ENCODE measurements at places on chromosomes 2 and 18.

- DNase-seq = no peak
Observed at GRCh38 chr18:58535340-58536201, 93.3 kb downstream of the ALPK2 start.

DNA sequence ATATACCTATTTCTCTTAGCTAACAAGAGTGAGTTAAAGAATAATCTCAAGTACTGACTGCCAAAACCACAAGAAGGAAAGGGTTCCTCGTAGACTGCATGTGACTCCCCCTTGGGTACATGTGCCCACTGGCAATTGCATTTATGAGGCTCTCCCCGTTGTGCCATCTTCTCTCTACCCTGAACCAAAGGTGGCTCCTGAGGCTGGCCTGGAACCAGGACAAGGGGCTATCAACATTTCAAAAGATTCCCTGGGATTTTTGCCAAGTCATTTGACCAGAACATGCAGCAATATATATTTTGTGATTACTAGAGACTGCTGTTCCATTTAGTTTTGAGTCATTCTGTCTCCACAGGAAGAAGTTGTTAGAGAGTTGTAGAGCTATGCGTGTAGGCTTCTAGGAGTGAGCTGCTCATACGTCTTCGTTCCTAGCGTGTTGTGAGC lies 45.8 kb downstream of the LAMA3 start:
- DNase-seq = no peak

DNA sequence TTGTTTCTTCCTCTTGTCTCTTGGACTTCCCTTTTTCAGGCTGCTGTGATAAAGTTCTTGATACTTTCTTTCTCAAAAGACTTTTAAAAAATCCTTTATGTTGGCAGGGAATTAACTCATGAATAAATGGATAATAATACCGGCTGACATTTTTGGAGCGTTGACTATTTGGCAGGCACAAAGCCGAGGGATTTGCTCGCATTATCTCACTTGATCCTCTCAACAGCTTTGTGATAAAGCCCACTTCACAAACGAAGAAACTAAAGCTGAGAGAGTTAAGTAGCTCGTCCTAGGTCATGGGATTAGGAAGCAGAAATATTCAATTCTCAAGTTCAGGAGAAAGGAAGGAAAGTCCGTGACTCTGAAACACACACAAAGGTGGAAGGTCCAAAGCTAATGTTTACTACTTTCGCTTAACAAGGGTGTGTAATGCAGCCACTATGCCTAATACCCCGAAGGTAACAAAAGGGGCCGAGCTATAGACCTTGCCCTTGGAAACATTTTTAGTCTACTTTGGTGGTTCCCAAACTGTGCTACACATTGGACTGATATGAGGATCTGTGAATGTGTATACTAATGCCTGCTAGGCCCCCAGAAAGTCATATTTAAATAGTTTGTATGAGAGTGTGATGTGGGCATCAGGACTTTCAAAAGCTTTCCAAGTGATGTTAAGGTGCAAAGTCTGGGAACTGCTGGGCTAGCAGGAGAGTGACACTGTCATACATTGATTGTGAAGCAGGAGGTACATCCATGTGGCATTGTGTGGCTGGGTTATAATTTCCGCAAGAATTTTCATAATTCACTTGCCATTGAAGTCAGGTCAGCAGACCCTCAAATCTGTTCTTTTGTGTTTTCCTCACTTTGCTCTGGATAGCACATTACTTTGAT lies 508.4 kb downstream of the PLCL1 start:
- DNase-seq = no peak

DNA sequence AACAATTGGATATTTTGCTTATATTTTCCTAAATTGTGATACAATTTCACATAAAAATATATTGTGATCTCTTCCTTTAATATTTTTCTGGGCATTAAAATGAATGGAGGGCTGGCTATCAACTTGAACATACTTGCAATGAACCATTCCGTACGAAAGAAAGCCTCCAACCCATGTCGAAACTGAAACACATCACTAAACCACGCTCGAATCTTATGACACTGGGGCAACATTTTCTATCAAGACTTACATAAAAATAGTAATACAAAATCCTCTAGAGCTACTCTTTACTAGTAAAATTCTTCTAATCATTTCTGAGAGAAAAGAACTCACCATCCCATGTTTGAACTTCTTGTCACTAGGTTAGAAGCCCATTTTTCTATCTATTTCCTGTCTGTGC lies 132.8 kb upstream of the DOK6 start:
- DNase-seq = no peak

DNA sequence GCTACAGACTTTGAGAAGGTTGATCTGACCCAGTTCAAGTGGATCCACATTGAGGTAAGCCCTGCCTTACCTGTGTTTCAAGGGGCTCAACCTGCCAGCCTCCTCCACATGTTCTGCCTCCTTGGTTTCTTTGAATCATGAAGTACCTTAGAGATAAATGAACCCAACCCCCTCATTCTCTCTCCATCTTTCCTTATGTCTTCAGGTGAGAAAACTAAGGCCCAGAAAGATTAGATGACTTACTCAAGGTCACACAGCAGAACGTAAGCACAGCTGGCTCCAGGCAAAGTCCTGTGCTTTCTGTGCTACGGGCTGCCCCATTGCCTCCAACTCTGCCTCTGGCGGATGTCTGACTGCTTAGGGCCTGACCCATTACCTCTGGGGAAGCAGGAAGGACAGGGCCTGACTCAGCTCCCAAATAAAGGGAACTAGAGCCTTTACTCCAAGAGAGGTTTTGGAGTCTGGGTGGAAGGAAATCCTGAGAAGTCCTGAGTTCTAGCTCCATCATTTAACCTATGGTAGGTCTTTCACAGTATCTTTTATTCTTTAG lies 10.3 kb downstream of the KHK start:
- DNase-seq = no peak

GRCh38 chr2:216117561-216118340 lies 8.6 kb downstream of the XRCC5 start:
- no peak for DNase-seq

- DNase-seq = no peak
Observed at GRCh38 chr18:32899819-32900218, 127.0 kb upstream of the KLHL14 start.

- no peak for DNase-seq
Observed at GRCh38 chr2:232951891-232952290, 61.2 kb downstream of the NGEF start.
